ENCODE measurements at places on chromosomes 12 and 14. TPM values are rescaled to one million over a fixed set of nuclear protein-coding genes. Genes with fewer than 3 reads are reported as not detected.

- no peak for DNase-seq
Measured at GRCh38 chr12:27279826-27280225, 35.7 kb downstream of the STK38L start.

DNA sequence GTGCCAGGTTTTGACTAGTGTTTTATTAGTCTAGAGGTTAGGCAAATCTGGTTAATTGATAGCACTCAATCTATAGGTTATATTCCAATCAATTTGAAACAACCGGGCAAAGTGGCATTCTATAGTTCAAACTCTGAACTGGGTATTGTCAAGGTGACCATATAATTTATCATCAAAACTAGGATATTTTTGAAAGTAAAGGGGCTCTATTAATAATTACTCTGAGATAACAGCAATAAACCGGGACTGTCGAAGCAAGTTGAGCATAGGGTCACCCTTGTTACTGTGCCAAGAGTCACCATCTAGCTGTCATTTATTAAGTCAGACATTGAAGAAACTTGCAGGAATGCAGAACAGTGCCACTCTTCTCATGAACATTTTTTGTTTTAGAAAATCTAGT, 321.2 kb downstream of the RAD51B start:
- DNase-seq, result no peak

- DNase-seq, result no peak
Measured at GRCh38 chr14:103679351-103679750, 35.9 kb downstream of the XRCC3 start.

DNA sequence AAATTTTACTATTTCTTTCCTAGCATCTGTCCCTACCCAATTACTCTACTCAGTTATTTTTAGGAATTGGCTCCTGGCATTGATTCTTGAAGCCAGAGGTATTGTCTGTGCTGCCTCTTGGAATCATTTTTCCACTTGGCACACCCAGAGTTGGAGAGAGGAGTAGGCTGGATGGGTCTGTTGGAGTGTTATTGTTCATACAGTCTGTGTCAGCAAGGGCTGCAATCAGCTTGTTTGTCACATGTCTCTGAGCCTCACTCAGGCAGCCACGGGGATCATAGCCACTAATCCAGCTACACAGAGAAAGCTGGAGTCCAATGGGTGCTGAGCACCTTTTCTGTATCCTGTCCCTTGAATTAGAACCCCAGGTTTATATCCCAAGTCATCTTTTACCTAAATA, 176.0 kb upstream of the DYRK2 start:
- DNase-seq, result no peak

DNA sequence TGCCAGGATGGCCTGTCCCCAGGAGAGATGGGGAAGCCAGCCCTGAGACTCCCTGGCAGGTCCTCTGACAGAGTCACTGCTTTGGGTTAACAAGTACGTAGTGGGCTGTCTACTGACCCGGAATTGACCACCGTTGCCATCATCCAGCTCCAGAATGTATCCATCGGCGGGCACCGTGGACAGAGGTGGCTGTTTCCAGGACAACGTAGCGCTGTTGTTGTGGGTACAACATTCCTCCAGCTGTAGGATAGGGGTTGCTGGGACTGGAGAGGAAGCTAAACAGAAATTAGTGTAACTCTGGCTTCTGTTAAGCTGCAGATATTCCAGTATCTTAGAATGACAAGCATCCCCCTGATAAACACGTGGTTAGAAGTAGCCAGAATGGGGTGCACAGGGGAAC, 56.3 kb upstream of the PYGL start:
- DNase-seq, result no peak

DNA sequence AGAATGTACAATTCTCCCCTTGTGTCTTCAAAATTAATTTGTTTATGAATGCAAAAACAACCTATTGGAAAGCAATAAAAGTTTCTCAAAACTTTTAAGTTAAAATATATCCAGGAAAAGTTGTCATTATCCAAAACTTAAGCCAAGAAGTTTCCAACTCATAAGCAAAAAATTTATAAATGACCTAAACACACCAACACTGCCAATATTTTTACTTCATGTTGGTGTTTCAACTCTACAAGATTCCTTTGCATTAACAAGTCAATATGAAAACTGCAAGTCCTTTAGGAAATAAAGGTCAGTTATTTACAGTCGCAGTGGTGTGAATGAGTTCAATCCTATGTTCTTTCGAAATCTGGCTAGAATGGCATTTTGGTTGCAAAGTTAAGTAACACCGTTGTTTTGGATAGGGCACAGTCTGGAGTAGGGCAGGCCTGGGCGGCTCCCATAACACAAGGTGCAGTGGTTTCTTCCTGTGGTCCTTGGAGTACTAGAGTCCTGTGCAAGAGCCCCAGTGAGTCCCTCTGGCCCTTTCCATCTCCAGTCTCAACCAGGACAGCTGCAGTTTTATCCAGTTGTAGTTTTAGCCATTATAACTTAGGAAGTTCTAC, 151.4 kb downstream of the MED13L start:
- no peak for DNase-seq

- DNase-seq, result no peak
Measured at GRCh38 chr12:88615490-88615889, 35.2 kb upstream of the KITLG start.

DNA sequence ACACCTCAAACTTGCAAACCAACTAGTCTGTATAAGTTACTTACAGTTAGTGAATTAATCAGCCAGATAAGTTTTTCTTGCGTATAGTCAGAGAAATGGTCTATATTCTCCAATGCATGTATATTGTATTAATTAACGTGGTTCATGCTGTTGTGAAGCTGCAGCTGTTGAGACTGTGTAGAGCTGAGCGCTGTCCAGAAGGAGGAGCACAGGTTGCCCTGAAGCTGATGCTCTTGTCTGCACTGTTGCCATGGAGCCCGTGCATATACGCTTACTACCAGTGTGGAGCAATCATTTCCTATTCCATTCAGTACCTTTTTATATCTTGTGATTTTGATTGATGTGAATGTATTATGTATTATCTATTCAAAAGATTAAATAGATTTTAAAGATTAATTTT, 74.3 kb upstream of the ARID2 start:
- DNase-seq, result no peak

- DNase-seq, result no peak
Measured at GRCh38 chr14:61701946-61702345, 6.6 kb downstream of the HIF1A start.

GRCh38 chr12:113133036-113133435, 2.5 kb downstream of the RASAL1 start:
- DNase-seq, result no peak

DNA sequence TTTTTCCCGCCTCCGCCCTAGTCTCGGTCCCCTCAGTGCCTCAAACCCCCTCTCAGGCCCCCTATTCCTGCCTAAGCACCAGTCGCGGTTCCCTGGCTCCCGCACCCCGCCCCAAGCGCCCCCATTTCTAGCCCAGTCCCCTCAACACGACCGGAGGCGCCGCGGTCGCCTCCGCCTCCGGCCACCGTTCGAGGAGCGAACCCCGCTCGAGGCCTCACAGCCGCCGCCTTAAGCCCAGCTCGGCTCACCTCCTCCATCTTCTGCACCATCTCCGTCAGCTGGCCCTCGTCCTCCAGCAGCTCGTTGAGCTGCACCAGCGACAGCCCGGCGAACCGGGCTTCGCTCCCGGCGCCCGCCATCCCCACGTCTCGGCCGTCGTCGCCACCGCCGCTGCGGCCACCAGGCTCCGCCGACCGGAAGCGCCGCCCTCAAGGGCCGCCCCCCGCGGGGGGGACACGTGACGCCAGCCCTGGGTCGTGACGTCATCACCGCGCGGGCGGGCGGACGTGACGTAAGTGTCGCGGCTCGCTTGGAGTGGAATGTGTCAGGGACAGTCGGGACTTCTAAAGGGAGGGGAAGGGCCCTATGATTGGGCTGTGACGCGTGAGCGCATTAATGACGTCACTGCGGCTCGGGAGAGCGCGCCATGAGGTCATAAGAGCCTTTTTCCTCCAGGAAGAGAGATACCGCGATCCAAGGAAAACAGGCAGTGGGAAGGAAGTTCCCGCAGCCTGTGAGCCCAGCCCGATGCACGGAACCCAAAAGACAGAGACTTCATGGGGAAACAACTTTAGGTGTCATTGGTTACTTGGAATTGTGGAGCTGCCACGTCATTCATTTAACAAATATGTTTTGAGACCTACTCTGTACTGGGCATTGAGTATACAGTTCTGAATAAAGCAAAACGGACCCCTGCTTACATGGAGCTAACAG, at the start of gene VPS37B:
Gene VPS37B (minus strand): TSS at position 421 of the 933 bp plus-strand sequence. CDS start 62 bp downstream, at position 359.
- DNase-seq, result peak; percentile 77

DNA sequence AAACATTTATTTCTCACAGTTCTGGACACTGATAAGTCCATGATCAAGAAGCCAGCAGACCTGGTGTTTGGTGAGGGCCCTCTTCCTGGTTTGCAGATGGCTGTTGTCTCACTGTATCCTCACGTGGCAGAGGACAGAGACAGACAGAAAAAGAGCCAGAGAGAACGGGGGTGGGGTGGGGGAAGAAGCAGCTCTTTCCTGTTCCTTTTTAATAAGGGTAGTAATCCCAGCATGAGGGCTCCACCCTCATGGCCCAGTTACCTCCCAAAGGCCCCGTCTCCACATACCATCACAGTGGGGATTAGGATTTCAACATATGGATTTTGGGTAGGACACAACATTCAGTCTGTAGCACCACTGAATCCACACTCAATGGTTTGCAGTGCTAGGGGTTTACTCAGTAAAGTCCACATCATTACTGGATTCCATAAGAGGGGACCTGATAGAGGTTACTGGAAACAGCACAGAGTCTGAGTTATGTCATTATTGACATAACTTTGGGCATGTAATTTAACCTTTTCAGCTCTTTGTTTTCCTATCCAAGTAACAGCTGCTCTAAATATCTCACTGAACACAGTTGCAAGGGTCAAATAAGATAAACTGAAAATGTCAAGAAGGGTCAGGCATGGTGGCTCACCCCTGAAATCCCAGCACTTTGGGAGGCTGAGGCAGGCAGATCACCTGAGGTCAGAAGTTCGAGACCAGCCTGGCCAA, 53.2 kb downstream of the RPAP3 start:
- DNase-seq, result no peak

DNA sequence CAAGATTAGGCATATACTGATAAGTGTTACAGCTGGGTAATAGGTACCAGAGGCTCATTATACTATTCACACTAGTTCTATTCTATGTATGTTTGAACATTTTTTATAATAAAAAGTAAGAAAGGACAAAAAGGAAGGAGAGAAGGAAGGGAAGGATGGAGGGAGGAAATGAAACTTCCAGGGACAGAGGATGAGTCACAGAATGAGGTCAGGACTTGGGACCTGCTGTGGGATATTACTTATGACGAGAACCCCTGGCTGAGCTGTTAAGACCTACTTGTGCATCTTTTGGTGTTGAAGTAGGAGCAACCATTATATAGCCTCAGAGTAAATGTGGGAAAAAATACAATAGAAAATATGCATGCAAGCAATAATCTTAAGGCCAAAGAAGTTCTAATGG, 16.7 kb upstream of the TMEM260 start:
- DNase-seq, result no peak

- no peak for DNase-seq
Measured at GRCh38 chr14:68027276-68027675, 207.7 kb downstream of the RAD51B start.

DNA sequence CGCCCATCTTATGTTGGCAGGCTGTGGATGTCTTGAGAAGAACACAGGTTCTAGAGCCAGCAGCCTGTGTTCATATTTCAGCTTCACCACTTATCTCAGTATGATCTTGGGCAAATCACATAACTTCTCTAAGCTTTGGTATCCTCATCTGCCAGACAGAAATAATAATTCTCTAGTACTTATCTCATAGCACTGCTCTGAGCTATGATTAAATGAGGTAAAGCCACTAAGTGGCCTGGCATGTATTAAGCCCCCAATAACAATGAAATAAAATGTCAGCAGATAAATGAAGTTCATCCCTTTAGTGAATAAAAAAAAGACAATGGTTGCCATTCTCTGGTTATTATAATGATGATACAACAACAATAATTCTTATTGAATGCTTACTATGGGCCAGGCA, 104.9 kb upstream of the EEA1 start:
- no peak for DNase-seq

GRCh38 chr12:91053951-91054715, 3.7 kb downstream of the KERA start:
- DNase-seq, result peak; percentile 19

DNA sequence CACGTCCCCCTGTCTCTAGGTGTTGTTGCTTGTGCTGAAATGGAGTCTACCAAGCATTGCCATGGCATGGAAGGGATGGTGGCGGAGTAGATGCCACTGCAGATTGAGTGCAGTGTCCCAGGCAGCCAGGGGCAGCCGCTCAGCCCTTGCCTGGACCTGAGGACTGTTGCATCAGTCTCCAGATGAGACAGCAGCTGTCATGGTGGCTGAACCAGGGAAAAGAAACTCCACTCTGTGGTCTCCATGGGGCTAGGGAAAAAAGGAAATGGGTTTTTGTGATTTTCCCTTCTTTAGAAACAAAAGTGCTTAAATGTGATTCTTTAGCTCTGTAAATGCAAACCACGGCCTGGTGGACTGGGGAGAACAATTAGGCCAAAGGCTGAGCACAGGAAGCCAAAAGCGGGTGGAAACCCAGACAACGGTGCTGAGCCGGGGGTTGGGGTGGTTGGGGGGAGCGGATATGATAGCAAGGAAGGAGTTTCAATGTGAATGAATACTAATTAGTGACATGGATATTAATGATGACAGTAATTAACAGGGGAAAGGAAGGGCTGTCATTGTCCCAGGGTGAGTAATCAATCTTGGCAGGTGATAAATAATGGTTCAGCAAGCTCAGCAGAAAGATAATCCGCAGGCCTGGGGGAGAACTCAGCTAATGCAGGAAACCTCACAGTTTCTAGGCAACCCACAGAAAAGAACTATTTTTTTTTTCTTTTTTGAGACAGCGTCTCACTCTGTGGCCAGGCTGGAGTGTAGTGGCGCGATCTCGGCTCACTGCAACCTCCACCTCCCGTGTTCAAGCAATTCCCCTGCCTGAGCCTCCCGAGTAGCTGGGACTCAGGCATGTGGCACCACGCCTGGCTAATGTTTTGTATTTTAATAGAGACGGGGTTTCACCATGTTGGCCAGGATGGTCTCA, 442.6 kb downstream of the DPF3 start:
- DNase-seq, result no peak

DNA sequence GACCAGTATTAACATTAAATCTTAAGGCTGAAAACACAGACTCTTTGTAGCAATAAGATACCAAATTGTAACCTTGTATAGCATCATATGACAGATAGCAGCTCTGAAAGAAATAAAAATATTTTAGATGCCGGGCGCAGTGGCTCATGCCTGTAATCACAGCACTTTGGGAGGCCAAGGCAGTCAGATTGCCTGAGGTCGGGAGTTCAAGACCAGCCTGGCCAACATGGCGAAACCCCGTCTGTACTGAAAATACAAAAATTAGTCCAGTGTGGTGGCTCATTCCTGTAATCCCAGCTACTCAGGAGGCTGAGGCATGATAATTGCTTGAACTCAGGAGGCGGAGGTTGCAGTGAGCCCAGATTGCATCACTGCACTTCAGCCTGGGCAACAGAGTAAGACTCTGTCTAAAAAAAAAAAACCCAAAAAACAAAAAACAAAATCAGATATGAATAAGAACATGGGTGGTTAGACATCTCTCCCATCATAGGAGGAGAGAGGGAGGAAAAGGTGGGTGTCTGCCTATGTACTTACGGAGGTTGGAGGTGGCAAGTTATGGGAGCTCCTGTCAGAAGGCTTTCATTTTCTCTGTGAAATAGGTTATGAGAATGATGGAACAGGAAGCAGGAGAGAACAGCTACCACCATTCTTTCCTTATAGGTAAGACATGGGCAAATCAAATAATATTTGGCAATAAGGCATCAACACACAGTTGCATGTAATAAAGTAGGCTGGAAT, 7.6 kb upstream of the HEBP1 start:
- DNase-seq, result no peak

The FAM181A gene
- total RNA-seq, result not detected

The PTPRQ gene
- total RNA-seq, result 4.0 TPM

The KCNA5 gene
- total RNA-seq, result 0.44 TPM

The SLC16A7 gene
- total RNA-seq, result 14.5 TPM

The TCL1A gene
- total RNA-seq, result not detected

The KRT79 gene
- not detected for total RNA-seq

The ABCC9 gene
- total RNA-seq, result 52.0 TPM

Measured in breast epithelium (tissue), 4 donors.